ENCODE measurements at places on chromosomes 11 and 22. TPM values are rescaled to one million over a fixed set of nuclear protein-coding genes. Genes with fewer than 3 reads are reported as not detected.

Gene GPHA2
- total RNA-seq, result not detected

Gene DCHS1
- total RNA-seq, result 8.8 TPM

Gene RIMBP3C
- not detected for total RNA-seq

Gene ANKRD49
- total RNA-seq, result 6.0 TPM

Gene OR51E2
- total RNA-seq, result not detected

Gene PDE3B
- 5.6 TPM for total RNA-seq

Gene DDX25
- total RNA-seq, result not detected

Gene C11orf65
- 0.69 TPM for total RNA-seq

All from left ventricle myocardium superior (tissue), 1 donor.